T-cell (primary cell): ENCODE measurements at places on chromosomes 1 and 21. TPM values are rescaled to one million over a fixed set of nuclear protein-coding genes. Genes with fewer than 3 reads are reported as not detected.

ERO1B gene
- 12.1 TPM for total RNA-seq

KCNK1 gene
- total RNA-seq, result 0.26 TPM

GBP6 gene
- 0.13 TPM for total RNA-seq

RSRP1 gene
- total RNA-seq, result 517 TPM
